A549 (cell line): ENCODE measurements at places on chromosomes 11 and 22. TPM values are rescaled to one million over a fixed set of nuclear protein-coding genes. Genes with fewer than 3 reads are reported as not detected.

DNA sequence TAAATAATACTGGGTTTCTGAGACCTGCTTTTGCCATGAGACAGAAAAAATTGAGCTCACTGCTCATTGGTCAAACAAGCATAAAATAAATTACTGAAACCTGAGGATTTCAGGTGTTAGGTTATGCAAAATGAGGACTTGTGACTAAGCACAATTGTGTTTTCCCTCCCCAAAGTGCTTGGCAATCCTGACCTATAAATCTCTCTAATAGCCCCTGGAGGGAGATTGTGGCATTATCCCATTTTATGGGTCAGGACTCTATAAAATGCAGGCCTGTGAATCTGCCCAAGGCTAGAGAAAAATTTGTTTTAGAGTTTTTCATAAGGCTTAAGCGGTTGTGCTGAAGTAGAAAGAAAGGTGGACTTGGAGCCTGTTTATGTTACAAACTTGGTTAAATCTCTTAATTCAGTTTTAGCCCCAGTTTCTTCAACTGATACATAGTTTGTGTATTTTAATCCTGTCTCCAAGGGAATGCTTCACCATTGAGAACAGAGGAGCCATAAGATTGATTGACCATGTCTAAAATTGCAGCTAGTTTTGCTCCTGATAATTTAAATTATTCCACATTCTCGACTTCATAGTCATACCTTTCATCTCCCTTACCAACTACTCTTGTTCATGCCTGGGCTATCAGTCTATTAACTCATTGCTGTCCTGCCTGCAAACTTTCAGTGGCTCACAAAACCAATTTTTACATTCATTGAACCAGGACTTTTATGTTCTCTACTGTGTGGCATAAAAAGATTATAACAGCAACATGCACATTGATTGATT lies 63.6 kb upstream of the LRRC4C start:
- DNase-seq, result no peak

DNA sequence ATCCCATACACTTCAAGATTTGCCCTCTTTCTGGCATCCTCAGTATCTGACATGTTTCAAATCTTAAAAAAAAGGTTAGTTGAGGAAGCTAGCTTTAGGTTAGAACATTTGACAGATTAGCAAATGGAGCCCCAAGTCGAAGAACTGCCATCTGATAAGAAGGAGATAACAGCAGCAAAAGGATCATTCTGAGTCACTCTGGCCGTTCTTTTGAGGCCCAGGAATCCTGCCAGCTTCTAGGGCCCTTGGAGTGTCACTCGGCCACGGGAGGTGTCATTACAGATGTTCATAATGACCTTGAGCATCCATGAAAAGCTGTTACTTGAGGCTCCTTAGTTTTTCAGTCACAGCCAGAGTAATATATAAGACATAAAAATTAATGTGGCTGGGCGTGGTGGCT lies 132.1 kb upstream of the RASSF10 start:
- DNase-seq, result no peak

DNA sequence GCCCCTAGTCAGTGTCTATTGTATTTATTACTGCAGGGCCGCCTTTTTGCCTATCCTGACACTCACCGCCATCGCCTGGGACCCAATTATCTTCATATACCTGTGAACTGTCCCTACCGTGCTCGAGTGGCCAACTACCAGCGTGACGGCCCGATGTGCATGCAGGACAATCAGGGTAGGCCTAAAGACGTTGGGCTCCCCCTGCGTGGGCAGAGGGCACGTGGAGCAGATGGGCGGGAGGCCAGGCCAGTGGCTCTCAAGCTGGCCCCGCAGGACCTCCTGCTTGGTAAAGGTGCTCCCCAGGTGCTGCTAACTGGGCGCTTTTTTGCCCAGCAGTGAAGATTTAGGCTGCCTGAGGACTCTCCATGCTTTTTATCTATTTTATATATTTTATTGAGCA lies 22.5 kb downstream of the CAT start:
- DNase-seq, result no peak

- DNase-seq, result no peak
These were observed 686 bp downstream of the KIF18A start for GRCh38 chr11:28107191-28107749.

DNA sequence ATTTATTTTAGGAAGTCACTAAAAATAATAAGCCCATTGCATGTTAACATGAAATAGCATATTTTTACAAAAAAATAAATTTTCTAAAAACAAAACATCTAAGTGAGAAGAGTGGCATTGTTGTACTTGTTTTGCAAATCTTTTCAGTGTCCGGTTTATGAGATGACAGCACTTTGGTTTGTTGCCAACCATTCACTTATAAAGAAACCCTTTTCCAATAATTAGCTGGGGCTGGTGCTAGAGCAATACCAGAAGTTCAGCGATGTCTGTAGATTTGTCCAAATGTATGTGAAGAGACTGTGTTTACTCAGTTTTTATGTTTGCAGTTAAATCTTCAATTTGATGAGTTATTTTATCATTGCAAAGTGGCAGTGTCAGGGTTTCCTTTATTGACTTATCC lies 22.1 kb upstream of the KRTAP5-7 start:
- no peak for DNase-seq

GRCh38 chr22:29604076-29604360 lies 585 bp downstream of the NF2 start:
- DNase-seq, result no peak

DNA sequence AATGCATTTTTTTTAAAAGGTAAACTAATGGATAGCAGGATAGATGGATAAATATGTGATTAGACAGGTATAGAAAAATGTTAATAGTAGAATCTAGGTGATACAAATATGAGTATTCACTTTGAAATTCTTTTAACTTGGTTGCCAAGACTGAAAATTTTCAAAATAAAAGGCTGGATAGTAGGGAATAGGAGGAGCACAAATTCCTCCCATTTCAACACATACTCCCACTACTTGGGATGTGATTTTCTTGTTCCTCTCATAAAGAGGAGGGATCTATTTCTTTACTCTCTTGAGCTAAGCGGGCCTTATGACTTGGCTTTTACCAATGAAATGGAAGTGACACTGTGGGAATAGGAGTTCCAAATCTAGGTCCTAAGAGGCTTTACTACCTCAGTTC lies 35.9 kb downstream of the PIK3C2A start:
- DNase-seq, result no peak

DNA sequence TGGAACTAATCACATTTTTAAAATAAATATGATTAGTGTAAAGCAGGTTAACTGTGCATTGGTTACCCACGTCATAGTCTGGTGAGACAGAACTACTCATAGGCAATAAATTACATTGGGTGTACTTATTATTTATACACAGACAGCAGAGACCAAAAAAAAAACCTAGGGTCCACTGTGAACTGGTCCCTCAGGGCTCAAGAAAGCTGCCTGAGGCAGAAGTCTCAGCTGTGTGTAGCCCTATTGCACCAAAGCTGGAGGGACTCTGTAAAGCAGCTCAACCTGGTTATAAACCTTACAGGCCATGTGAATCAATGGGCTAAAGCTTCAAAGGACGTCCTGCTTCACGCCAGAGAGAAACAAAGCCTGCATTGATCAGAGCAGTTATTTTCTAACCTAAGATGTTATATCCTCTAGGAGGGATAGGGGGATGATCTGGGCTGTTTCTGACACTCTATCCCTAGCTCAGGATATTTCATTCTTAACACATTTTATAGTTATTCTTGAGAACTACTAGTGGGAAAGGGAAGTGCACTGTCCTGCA lies 432.2 kb upstream of the ANO3 start:
- DNase-seq, result no peak

- DNase-seq, result no peak
These were observed 217.1 kb upstream of the KIRREL3 start for GRCh38 chr11:127217452-127218274.

- no peak for DNase-seq
These were observed 18.1 kb downstream of the IL17REL start for GRCh38 chr22:49994361-49995040.

Gene ELF5
- polyA plus RNA-seq, result 0.04 TPM in 1 of 3 replicates, not detected in the others

Gene APOBEC3G
- 0.16 TPM in 1 of 3 replicates, not detected in the others for polyA plus RNA-seq

Gene SERPIND1
- not detected in 3 replicates for polyA plus RNA-seq

Gene DERL3
- 0.18 to 0.40 TPM (median 0.34 TPM) in 3 replicates for polyA plus RNA-seq

Gene USP2
- polyA plus RNA-seq, result 0.48 to 0.83 TPM (median 0.73 TPM) in 3 replicates

Gene GGTLC2
- polyA plus RNA-seq, result not detected in 3 replicates

Gene LIPT2
- polyA plus RNA-seq, result 3.8 to 4.9 TPM (median 4.8 TPM) in 3 replicates

Gene KRTAP5-10
- polyA plus RNA-seq, result not detected in 3 replicates

Gene HPX
- polyA plus RNA-seq, result 0.35 to 0.70 TPM (median 0.57 TPM) in 3 replicates

Gene RBMXL2
- polyA plus RNA-seq, result not detected in 3 replicates

Gene BAIAP2L2
- 4.3 to 4.7 TPM (median 4.5 TPM) in 3 replicates for polyA plus RNA-seq
